Glomerular endothelial cell (primary cell): ENCODE measurements at places on chromosomes 6 and 20.

DNA sequence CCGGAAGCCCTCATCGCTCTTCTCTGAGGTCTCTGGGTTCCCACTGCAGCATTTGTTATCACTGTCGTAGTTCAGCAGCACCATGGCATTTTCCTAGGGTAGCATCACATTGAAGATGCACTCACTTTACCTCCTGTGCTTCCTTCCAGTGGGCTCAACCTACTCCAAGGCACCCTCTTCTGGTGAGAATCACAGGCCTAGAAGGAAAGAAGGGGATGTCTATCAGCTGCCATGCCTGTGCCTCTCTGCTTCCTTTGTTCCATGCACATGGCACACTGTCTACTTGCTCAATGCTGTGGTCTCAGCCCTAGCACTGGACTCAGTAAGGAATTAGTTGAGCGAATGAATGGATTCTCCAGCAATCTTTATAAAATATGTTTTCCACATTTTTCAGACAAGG is 22.6 kb downstream of the CST4 start:
- DNase-seq = no peak

GRCh38 chr20:63023071-63023935 is 16.5 kb upstream of the BHLHE23 start:
- no peak for DNase-seq

DNA sequence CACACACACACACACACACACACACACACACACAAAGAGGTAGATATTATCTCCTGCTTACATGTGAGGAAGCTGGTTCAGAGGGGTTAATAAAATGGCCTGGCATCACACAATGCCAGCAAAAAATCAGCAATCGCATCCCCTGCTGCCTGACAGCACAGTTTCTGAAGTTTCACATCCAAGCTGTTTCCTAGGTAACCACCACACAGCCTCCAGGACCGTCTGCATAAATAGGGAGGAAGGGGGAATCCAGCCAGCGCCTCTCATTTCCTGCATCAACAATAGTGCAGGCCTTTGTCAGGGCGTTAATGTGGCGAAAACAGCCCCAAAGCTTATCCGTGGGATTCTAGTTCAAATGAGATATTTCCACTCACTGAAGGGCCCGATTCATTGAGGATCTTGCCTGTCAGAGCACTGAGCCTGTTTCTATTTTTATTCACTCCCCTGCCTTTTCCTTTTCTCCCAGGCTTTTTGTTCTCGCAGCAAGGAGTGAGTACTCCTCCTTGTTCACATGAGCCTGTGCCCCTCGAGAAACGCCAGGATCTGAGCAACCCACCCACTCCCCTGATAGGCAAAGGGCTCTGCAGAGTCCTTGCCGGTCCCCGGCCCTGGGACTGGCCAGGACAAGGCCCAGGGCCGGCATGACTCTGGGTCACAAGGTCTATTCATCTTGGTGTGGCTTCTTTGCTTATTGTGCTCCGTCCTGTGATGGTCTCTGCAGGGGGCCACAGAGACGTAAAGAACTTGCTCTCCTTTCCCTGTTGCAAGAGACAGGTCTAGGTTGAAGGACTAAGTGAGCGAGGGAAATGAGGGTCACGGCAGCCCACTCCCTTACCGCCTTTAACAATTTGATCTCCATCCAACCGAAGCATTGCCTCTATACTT is 32.7 kb downstream of the TUBB2B start:
- DNase-seq = peak; percentile 42

DNA sequence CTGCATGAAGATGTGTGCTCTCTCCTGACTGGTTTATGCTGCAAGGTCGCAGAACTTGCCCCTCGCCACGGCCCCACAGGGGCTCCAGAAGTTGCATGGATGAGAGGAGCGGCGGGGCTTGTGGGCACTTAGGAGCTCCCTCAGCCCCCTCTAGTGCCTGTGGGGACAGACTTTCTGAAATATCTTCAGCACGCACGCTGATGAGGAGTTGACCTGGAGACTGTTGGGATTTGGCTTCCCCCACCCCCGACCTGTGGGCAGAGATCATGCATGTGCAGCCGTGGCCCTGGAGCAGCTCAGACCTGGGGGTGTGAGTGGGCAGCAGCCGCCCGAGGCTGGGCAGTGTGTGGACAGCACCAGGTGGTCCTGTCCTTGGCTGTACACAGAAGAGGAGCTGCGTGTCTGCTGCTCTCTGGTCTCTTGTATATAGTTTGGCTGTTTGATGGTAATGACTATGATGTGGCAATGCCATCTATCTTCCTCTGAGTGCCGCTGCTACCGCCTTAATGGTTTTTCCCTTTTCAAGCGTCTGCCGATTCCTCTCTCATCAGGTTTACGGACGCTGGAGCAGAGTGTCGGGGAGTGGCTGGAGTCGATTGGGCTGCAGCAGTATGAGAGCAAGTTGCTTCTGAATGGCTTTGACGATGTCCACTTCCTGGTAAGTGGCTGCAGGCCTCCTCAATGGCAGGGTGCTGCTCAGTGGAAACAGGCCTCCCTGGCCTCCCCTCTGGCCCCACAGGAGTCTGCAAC is 81.4 kb downstream of the TCP11 start:
- no peak for DNase-seq

DNA sequence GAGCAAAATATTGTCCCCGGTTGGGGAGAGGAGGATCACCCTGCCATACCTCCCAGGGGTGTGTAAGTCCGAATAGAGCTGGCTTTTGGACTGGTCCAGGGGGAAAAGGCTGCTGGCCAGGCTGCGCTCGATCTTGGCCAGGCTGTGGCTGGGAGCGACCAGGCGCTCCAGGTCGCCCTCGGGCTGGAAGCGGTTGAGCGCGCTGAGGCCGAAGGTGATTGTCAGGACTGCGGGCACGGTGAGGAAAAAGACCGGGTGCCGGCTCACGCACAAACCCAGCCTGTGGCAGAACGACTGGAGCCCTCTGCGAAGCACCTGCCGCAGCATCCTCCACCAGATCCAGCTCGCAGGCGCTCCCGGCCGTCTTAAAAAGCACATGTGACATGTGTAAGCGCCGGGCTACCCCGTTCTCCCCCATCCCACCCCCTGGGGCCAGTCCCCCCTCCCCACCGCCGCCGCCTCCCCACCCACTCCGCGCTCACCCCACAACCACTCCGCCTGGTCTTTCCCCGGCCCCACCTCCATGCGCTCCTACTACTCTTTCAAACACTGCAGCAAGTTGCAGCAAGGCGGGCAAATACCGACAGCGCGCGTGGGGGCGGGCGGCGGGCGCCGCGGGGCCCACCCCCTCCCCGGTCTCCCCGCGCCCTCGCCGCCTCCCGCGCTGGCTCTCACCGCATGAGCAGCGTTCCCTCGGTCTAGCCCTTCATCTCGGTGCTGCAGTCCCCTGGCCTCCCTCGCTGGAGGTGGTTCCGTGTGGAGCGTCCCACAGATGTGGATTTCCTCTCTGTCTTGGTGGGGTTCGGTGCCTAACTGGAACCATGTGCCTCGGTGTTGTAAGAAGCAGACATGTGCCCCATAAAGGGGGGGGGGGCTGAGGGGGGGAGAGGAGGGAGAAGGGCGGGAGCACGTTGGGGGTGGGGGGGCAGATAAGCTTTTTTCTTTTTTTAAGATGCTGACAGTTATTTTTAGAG is 42.4 kb downstream of the PTCHD4 start:
- no peak for DNase-seq

DNA sequence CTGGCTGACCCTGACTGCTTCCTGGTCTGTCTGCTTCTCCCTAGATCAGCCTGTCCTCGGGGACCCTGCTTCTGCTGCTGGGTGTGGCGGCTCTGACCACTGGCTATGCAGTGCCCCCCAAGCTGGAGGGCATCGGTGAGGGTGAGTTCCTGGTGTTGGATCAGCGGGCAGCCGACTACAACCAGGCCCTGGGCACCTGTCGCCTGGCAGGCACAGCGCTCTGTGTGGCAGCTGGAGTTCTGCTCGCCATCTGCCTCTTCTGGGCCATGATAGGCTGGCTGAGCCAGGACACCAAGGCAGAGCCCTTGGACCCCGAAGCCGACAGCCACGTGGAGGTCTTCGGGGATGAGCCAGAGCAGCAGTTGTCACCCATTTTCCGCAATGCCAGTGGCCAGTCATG is 6.3 kb downstream of the NRSN2 start:
- no peak for DNase-seq

DNA sequence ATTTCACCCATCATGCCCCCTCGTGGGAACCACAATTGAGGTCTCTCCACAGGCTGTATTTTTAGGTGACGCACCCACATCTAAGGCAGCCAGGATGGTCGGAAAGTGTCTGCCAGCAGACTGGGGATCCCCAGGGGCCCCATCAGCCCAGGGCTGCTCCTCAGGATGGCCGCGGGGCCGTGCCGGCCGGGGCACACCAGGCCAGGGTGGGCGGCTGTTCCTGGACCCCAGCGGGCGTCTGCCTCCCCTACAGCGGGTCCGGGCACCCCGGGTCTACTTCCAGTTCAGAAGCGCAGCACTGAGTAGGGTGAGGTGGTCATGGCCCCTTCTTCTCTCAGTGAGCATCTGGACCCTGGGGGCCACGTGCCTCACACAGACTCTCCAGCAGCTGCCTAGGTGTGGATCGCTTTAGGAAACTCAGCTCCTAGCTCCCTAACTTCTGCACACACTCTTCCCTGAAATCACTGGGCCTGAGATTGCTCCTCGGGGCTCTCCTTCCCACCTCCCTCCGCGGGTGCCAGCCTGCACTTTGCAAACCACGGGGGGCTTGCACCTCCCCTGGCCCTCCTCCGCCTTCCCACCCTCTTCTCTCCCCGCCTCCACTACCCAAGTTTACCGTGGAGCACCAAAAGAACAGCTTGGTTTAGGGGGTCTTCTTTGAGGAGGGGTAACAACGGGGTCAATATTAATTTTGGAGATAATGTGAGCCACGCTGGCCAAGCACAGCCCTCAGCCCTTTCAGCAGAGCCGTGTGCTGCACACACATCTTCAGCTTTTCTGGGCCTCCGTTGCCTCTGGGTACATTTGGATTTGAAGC is 14.2 kb upstream of the FOXC1 start:
- DNase-seq = no peak

DNA sequence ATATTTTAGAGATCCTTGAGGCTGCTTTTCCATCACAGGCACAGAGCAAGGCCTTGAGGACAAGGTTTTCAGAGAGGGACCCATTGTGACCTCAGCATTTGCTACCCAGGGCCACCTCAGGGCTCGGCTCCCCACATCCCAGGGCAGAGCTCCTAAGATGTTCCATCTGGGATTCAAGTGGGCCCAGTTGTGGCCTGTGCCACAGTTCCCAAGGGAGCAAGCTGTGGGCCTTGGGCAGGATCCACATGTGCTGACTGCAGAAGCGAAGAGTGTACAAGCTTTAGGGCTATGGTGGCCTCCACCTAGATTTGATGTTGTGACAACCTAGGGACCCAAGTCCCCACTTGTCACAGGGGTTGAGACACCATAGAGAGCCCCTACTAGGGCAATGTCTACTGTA is 608.1 kb downstream of the HACE1 start:
- no peak for DNase-seq
